GM12892 (cell line): ENCODE measurements at places on chromosomes 2 and 18.

GRCh38 chr2:11949732-11950523, 203.5 kb downstream of the LPIN1 start:
- DNase-seq = no peak

DNA sequence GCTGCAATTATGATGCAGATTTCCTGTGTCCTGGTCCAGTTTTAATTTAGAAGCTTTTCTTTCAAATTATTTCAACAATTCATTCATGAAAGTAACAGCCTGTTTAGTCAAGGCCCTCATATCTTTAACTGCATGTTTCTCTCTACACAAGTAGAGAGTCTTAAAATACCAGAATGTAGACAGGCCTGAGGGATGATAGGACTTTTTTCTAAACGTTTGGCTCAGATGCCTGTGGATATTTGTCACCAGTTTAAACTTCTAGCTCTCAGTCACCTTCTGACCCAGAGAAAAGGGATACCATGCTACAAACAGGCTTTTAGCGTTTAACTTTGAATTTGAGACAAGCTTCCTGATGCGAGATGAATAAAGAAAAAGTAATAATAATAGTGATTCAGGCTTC, 15.7 kb downstream of the COL5A2 start:
- no peak for DNase-seq

- DNase-seq = no peak
Observed at GRCh38 chr2:205324355-205324754, 357.9 kb upstream of the NRP2 start.

GRCh38 chr2:195741191-195741590, 84.2 kb downstream of the SLC39A10 start:
- no peak for DNase-seq

DNA sequence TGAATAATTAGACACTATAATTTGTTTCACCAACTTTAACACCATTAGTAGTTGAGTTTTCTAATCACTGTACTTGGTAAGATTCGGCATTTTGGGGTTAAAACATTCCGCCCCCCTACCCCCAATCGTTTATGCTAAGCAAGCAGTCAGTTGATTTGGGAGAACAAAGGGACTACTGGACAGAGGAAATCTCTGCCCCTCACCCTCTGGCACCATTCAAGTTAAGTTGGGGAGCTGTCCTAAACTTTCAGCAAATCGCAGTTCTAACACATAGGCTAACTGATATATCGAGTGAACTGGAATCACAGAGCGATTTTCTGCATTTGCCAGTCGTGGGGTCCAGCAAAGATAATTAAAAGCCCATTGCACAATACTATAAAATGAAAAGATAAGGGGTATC, 5.6 kb downstream of the KLF7 start:
- DNase-seq = no peak

DNA sequence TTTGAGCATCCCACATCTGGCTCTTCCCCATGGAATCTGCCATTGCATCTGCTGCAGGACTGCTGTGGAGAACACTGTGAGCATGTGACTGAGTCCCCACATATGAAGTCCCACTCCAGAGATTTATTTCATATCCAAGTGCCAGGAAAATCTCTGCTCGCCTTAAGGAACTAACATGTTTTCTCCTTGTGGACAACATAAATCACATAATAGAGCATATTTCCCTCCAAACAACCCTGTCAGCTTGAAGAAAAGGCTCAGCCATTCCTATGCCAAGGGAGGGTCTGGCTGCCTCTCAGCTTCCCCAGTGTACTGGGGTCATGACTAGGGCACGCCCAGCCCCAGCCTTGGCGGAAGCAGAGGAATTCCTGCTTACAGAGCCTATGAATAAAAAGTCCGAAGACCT, 193.7 kb downstream of the DNER start:
- DNase-seq = no peak
